NCI-H1048 (cell line): ENCODE measurements at places on chromosomes 12 and 14.

- no peak for DNase-seq
Measured at GRCh38 chr12:120766566-120766965, 40.9 kb downstream of the ACADS start.

- DNase-seq: no peak
Measured at GRCh38 chr14:105087308-105087962, 22.2 kb upstream of the GPR132 start.

GRCh38 chr12:163406-163986, 50.5 kb downstream of the SLC6A12 start:
- no peak for DNase-seq

DNA sequence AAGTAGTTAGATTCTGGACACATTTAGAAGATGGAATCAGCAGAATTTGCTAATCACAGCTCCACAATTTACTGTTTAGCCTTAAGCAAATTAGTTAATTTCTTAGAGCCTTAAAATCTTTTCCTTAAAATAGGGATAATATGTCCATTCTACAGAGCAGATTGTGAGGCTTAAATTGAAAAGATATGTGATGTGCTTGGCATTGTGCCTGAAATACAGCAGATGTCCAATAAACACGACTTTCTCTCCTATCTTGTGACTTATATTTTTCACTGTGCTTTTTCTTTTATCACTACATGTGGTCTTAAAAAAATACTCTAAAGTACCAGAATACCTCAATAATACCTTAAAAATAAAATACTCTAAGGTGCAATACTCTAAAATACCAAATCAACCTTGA, 30.6 kb downstream of the CCER1 start:
- no peak for DNase-seq

GRCh38 chr12:26389343-26389742, 194.0 kb downstream of the SSPN start:
- no peak for DNase-seq

DNA sequence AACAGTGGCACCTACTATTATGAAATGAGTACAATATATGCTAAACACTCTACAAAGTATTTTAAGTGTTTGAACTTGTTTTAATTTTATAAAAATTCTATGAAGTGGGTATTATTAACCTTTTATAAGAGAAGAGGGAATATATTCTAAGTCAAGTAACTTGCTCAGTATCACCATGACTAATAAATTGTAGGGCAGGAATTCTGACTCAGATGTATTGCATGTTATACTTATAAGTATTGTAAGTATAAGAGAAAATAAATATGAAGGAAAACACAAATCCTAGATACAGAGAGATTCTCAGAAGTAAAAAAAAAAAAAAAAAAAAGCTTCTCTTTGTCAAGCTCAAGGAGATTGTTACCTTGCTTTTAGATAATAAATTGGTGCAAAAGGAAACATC, 893.2 kb downstream of the SLC16A7 start:
- DNase-seq: no peak

DNA sequence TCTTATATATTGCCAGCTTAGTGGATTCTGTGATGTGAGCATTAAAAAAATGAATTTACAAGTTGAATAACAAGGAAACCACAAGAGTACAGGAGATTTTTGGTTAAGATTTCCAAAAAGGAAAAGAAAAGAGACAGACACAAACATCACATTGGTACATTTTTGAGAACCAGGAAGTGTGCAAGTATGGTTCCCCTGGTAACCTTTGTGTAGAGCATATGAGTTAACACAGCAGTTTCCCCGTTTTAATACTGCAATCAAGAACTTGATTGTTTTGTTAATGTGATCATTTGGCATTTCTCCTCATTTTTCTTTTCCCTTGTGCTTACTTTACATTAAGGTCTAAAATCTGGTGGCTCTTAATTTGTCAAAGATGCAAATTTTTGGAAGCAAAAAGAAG, 490.4 kb upstream of the ATP2B1 start:
- no peak for DNase-seq

GRCh38 chr14:61385002-61385685, 63.8 kb downstream of the PRKCH start:
- DNase-seq: no peak

- no peak for DNase-seq
Measured at GRCh38 chr12:41850046-41850445, 294.6 kb downstream of the GXYLT1 start.

- DNase-seq: no peak
Measured at GRCh38 chr12:113788020-113788856, 177.9 kb downstream of the RBM19 start.
